ENCODE measurements at places on chromosomes 1 and 21.

GRCh38 chr1:216815260-216816131, 92.3 kb upstream of the ESRRG start:
- no peak for DNase-seq
- H3K4me1 ChIP-seq: no peaks in the 10 kb centered on the region

- DNase-seq: no peak
- no peak overlapping the region for H3K4me3 ChIP-seq
- no peaks in the 10 kb centered on the region for H3K27me3 ChIP-seq
- H3K4me1 ChIP-seq: no peaks in the 10 kb centered on the region
Measured at GRCh38 chr1:234562334-234562733, 47.6 kb downstream of the IRF2BP2 start.

DNA sequence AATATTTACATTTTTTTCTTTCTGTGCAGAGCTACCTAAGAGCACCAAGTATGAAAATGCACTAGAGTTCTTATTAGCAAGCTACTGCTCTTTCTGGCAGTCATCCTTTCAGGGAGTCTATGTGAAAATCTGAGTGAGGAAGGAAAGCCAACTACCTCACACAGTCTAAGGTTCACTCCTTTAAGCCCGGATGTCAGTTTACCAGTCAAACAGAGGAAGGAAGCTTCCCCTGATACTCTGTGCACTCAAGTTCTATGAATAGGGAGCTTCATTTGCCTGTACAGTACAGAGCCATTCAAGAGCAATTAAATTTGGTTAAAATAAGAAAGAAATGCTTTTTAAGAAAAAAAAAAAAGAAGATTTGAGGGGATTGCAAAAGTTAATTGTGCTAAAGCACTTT, 6.9 kb downstream of the COL11A1 start:
- H3K4me3 ChIP-seq: no peak overlapping the region
- DNase-seq: no peak
- H3K27ac ChIP-seq: no peak overlapping the region
- peaks cover 8% of the 10 kb centered on the region for H3K27me3 ChIP-seq

GRCh38 chr1:118970451-118970850, 17.7 kb downstream of the TBX15 start:
- H3K27me3 ChIP-seq: peaks cover 9% of the 10 kb centered on the region
- no peaks in the 10 kb centered on the region for H3K4me1 ChIP-seq
- H3K36me3 ChIP-seq: no peaks in the 10 kb centered on the region
- H3K27ac ChIP-seq: no peak overlapping the region

DNA sequence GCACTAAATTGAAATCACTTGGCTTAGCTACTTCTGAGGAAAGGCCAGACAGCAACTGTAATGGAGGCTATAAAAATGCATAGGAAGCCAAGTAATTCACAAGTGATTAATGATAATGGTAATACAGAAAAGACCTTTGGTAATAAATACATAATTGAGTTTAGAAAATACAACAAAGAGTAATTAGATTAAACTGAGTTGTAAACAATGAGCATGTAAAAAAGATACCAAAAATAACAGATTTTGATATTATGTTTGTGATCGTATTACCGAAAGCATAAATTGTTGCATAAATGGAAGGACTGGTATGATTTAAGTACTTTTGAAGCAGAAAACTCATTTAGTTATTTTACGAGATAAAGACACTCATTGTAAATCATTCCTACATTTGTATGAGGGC, 556.7 kb upstream of the TMPRSS15 start:
- no peak overlapping the region for H3K4me3 ChIP-seq
- no peak for DNase-seq
- no peak overlapping the region for H3K27ac ChIP-seq

DNA sequence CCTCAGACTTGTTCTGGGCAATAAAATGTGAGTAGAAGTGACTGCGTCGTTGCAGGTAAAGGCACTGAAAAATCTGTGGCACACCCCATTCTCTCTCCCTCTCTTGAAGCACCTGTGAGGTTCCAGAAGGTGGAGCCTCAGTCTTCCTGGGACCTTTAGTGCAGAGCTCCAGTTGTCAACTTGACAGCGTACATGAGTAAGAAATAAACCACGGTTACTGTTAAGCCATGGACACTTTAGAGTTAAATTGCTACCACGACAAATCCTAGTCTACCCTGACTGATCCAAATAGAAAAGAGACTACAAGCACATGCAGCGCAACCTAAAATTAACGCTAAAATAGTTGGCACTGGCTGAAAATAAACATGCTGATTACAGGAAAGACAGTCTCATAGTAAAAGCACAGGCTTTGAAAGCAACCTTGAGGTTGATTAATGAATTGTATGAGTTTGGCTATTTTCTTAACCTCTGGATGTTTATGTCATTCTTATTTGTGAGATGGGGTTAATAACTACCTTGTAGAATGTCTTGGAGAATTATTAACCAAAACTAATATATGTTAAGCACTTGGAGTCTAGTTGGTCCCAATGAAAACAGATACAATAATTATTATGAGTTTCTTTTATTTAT, 93.0 kb upstream of the PLPPR4 start:
- no peaks in the 10 kb centered on the region for H3K27me3 ChIP-seq
- no peaks in the 10 kb centered on the region for H3K4me1 ChIP-seq
- H3K4me3 ChIP-seq: no peak overlapping the region
- no peak overlapping the region for H3K27ac ChIP-seq
- no peaks in the 10 kb centered on the region for H3K36me3 ChIP-seq
- no peak for DNase-seq

DNA sequence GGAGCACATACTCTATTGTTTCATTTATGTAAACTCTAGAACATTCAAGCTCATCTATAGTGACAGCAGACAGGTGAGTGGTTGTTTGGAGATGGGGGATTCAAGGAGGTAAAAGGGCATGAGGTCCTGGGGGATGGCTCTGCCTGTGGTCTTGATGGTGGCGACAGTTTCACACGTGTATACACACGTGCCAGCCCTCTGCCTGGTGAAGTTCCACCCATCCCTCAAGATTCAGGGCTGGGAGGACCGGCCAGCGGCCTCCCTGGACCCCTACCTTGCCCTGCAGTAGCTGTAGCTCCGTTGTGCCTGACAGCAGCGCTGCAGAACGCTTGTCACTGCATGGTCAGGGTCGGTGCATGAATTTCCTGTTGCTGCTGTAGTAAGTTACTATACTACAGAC, 38.9 kb upstream of the UTS2 start:
- H3K36me3 ChIP-seq: no peaks in the 10 kb centered on the region
- no peak overlapping the region for H3K27ac ChIP-seq
- peaks cover 6% of the 10 kb centered on the region for H3K27me3 ChIP-seq
- H3K4me1 ChIP-seq: no peaks in the 10 kb centered on the region
- no peak for DNase-seq
